ENCODE measurements at places on chromosomes 1 and 21. TPM values are rescaled to one million over a fixed set of nuclear protein-coding genes. Genes with fewer than 3 reads are reported as not detected.

- no peaks in the 10 kb centered on the region for H3K4me1 ChIP-seq
- DNase-seq = no peak
- H3K27ac ChIP-seq = no peak overlapping the region
- no peaks in the 10 kb centered on the region for H3K36me3 ChIP-seq
- no peaks in the 10 kb centered on the region for H3K27me3 ChIP-seq
Measured at GRCh38 chr21:45253180-45253579, 34.5 kb downstream of the POFUT2 start.

GRCh38 chr1:37037690-37038089 is 3.4 kb upstream of the GRIK3 start:
- H3K27ac ChIP-seq = no peak overlapping the region
- no peaks in the 10 kb centered on the region for H3K36me3 ChIP-seq
- no peak for DNase-seq
- peaks cover 11% of the 10 kb centered on the region for H3K27me3 ChIP-seq

- H3K36me3 ChIP-seq = no peaks in the 10 kb centered on the region
- H3K4me1 ChIP-seq = no peaks in the 10 kb centered on the region
- H3K27me3 ChIP-seq = no peaks in the 10 kb centered on the region
Measured at GRCh38 chr1:118388301-118388959, 203.4 kb upstream of the SPAG17 start.

GRCh38 chr1:201409440-201409839 is 10.3 kb upstream of the LAD1 start:
- no peaks in the 10 kb centered on the region for H3K36me3 ChIP-seq
- H3K4me3 ChIP-seq = no peak overlapping the region
- H3K27me3 ChIP-seq = no peaks in the 10 kb centered on the region
- H3K4me1 ChIP-seq = peaks cover 33% of the 10 kb centered on the region
- no peak for DNase-seq

DNA sequence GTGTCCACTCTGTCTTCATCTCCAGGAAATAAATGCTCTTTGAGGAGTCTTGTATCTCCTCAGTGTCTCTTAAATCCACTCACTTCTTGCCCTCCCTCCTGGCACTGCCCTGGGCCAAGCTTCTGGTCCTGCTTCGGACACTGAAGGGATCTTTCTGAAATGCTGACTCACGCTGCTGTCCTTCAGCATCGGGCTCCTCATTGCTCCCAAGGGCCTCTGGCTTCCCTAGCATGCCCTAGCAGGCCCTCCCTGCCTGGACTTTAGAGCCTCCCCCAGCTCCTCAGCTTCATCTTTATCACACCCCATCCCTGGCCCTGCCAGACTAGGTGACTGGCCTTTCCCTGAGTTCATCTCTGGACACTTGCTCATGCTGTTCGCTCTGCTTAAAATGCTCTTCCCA is 96.6 kb downstream of the FOXD2 start:
- H3K27ac ChIP-seq = no peak overlapping the region
- H3K4me3 ChIP-seq = no peak overlapping the region
- H3K36me3 ChIP-seq = no peaks in the 10 kb centered on the region
- DNase-seq = no peak
- no peaks in the 10 kb centered on the region for H3K4me1 ChIP-seq

DNA sequence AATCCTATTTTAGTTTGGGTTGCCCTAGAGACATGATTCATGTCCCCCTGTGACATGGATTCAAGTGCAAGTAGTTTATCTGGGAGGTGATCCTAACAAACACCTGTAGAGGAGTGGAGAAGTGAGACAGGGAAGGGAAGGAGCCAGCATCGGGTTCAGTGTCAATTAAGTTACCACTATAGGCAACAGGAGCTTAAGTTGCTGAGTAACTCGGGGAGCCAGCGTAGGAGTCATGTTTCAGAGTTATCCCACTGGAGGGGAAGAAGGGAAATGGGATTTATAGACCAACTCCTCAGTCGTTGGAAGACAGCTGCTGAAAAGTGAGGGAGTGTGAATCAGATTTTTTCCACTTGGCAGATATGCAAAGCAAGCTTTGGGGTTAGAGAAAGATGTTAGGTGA is 54.9 kb downstream of the SLC30A7 start:
- H3K4me3 ChIP-seq = no peak overlapping the region
- no peak for DNase-seq
- peaks cover 10% of the 10 kb centered on the region for H3K4me1 ChIP-seq
- no peak overlapping the region for H3K27ac ChIP-seq

- DNase-seq = no peak
- no peak overlapping the region for H3K27ac ChIP-seq
- H3K36me3 ChIP-seq = no peaks in the 10 kb centered on the region
- no peaks in the 10 kb centered on the region for H3K27me3 ChIP-seq
- no peak overlapping the region for H3K4me3 ChIP-seq
Measured at GRCh38 chr1:118339400-118340124, 154.5 kb upstream of the SPAG17 start.

GRCh38 chr1:241401156-241401555 is 44.2 kb upstream of the RGS7 start:
- H3K36me3 ChIP-seq = no peaks in the 10 kb centered on the region
- no peak overlapping the region for H3K27ac ChIP-seq
- H3K27me3 ChIP-seq = no peaks in the 10 kb centered on the region
- no peaks in the 10 kb centered on the region for H3K4me1 ChIP-seq
- DNase-seq = no peak

DNA sequence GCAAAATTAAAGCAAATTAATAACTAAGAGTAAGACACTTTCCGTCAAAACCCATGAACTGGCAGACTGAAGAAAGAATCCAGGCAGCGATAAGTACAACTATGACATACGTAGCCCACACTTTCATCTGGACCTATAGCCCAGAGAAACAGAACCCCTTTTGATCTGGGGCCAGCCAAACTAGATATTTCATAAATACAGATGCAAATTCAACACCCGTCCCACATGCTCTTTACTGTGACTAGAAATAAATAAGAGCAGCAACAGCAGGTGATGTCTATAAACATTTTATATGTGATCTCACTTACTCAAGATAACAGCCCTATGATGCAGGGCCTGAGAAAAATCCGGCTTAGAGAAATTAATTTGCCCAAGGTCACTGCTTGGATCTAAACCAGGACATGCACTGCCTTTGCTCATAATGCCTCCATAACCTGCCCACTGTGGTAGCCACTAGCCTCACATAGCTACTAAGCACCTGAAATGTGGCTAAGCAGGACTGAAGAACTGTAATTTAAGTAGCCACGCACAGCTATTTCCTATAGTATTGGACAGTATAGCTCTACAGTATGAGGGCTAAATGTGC is 130.2 kb downstream of the TGFBR3 start:
- no peak overlapping the region for H3K27ac ChIP-seq
- no peaks in the 10 kb centered on the region for H3K27me3 ChIP-seq
- H3K4me3 ChIP-seq = no peak overlapping the region
- H3K4me1 ChIP-seq = peaks cover 35% of the 10 kb centered on the region
- H3K36me3 ChIP-seq = no peaks in the 10 kb centered on the region
- DNase-seq = no peak

DNA sequence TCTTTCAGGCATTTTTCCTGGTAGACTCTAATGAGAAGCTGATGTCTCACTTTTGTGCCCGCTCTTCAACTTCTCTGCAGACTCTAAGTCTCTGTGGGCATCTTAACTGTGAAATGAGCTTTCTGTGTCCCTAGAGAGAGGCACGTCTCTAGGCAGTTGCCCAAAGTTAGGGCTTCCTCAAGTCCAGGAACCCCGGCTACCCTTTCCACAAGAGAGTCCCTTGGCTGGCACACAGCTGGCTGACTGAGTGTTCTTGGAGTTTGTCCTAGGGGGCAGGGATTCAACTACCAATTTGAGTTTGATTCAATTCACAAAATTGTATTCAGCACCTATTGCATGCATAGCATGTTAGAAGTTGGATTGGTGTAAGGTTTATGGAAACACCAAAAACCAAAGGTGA is 1.4 kb downstream of the GPR61 start:
- H3K27me3 ChIP-seq = no peaks in the 10 kb centered on the region
- H3K4me1 ChIP-seq = no peaks in the 10 kb centered on the region
- no peaks in the 10 kb centered on the region for H3K36me3 ChIP-seq
- H3K27ac ChIP-seq = no peak overlapping the region

GRCh38 chr1:59564192-59564891 is 250.4 kb upstream of the HOOK1 start:
- no peak overlapping the region for H3K27ac ChIP-seq
- no peak for DNase-seq
- 0 out of 2 replicates have a peak, but pooled peaks cover 4% of the 10 kb centered on the region for H3K4me1 ChIP-seq
- H3K4me3 ChIP-seq = no peak overlapping the region
- no peaks in the 10 kb centered on the region for H3K36me3 ChIP-seq
- H3K27me3 ChIP-seq = no peaks in the 10 kb centered on the region

GRCh38 chr1:222786121-222786520 is 28.7 kb upstream of the DISP1 start:
- DNase-seq = no peak
- H3K4me3 ChIP-seq = no peak overlapping the region
- H3K27me3 ChIP-seq = no peaks in the 10 kb centered on the region
- no peaks in the 10 kb centered on the region for H3K36me3 ChIP-seq
- H3K27ac ChIP-seq = no peak overlapping the region

GRCh38 chr1:31299365-31299764 is 2.5 kb downstream of the ZCCHC17 start:
- no peaks in the 10 kb centered on the region for H3K36me3 ChIP-seq
- no peaks in the 10 kb centered on the region for H3K27me3 ChIP-seq
- DNase-seq = no peak

GRCh38 chr1:239023732-239024360 is 362.5 kb upstream of the CHRM3 start:
- DNase-seq = no peak
- H3K4me1 ChIP-seq = no peaks in the 10 kb centered on the region
- no peaks in the 10 kb centered on the region for H3K36me3 ChIP-seq
- H3K27me3 ChIP-seq = no peaks in the 10 kb centered on the region

DNA sequence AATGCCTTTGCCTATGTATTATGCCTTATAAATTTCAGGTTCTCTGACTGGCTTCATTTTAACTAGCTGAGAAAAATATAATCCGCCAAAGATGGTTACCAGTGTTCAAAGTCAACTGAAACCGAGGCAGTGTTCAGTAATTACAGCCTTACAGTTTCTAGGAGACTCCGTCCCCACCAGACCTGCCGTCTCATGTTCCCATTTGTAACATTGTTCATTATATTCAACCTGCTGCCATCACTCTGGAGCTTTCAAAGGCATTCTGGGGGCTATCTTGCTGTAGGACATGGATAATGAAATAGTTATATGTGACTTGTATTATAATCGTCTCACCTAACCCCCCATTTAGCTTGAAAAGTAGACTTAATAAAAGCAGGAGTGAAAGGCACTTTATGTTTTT is 302.5 kb downstream of the RWDD3 start:
- no peaks in the 10 kb centered on the region for H3K4me1 ChIP-seq
- H3K36me3 ChIP-seq = no peaks in the 10 kb centered on the region
- no peak overlapping the region for H3K27ac ChIP-seq
- no peaks in the 10 kb centered on the region for H3K27me3 ChIP-seq
- no peak for DNase-seq
- no peak overlapping the region for H3K4me3 ChIP-seq

IL22RA1 gene
- total RNA-seq = 0.08 TPM

GJA8 gene
- not detected for total RNA-seq

SLC16A4 gene
- total RNA-seq = not detected

SYT6 gene
- total RNA-seq = not detected

CDC20 gene
- total RNA-seq = 205 TPM

LORICRIN gene
- total RNA-seq = not detected

HPCA gene
- total RNA-seq = not detected

LRRC8C gene
- 10.6 TPM for total RNA-seq

PRRX1 gene
- 2.8 TPM for total RNA-seq

NTMT2 gene
- not detected for total RNA-seq

DCST1 gene
- not detected for total RNA-seq

Measured in GM12878 (cell line).